ENCODE measurements at places on chromosomes 2 and 18.

DNA sequence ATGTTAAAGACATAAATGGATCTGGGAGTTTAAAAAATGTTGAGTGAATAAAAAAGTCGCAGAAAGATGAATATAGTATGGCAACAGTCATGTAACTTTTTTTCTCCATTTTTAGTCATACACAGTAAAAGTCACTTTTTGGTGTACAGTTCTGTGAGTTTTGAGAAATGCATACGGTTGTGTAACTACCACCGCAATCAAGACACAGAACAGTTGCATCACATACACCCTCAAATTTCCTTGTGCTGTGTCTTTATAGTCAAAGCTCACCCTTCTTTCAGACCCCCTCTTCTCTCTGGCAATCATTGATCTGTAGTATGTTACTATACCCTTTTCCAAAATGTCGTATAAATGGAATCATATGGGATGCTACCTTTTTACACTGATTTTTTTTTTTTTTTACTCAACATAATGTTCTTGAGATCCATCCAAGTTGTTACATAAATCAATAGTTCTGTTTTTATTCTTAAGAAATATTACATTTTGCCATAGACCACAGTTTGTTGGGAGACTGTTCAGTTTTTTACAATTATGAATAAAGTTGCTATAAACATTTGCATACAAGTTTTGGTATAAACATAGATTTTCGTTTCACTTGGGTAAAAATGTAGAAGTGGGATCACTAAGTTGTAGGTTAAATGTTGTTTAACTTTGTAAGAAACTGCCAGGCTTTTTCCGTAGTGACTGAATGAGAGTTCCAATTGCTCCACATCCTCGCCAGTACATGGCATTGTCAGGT lies 35.4 kb upstream of the AGFG1 start:
- DNase-seq, result no peak

DNA sequence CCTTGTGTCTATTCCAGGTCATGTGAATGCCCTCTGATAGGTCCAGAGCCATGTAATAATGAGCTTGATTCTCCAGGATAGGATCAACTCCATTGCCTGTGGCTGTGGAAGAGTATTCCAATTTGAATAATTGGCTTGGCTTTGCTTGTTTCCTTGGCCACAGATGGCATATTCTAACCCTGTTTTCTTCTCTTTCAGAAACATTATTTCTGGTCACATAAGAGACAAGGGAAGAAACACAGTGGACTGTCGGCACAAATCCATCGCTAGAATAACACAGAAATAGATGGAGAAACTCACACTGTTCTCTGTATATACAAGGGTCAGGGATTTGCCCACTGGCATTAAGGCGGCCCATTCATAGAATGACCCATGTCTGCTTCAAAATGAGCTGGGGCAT lies 278.4 kb upstream of the CCDC68 start:
- DNase-seq, result no peak

- DNase-seq, result no peak
Measured at GRCh38 chr18:27314996-27315395, 129.9 kb upstream of the CHST9 start.

GRCh38 chr2:42185220-42185921 lies 16.2 kb downstream of the EML4 start:
- no peak for DNase-seq

DNA sequence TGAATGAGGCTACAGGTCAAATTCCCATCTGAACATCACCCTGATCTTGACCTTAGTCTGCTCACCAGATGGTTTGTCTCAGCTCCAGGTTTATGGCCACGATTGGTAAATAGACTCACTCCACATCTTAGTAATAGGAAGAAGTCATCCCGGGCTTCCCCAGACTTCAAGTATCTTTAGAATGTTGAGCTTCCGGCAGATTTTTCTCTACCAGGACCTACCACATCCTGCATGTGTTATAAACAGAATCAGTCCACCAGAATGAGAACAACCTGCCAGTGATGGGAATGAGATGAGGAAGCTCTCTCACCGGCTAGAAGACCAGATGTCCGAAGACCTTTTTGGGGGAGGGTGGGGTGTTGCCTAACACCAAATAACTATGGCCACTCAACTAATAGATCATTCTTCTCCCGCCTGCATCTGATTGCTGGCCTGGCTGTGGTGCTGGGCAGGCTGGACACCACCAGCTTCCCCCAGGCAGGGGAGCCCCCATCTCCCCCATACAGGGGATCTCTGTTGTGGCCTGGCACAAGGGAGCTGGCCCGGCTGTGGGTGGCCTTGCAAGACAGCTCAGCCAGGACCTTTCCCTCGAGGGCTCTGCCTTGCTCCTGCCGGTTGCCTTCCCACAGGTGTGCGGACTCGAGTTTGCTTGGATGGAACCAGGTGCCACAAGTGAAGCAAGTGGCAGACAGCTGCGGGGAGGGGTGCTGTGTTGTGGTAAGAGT lies 88.5 kb downstream of the SH3RF3 start:
- no peak for DNase-seq

- DNase-seq, result no peak
Measured at GRCh38 chr2:173290518-173290917, 64.2 kb upstream of the CDCA7 start.

- no peak for DNase-seq
Measured at GRCh38 chr18:58257461-58257860, 213.4 kb downstream of the NEDD4L start.

DNA sequence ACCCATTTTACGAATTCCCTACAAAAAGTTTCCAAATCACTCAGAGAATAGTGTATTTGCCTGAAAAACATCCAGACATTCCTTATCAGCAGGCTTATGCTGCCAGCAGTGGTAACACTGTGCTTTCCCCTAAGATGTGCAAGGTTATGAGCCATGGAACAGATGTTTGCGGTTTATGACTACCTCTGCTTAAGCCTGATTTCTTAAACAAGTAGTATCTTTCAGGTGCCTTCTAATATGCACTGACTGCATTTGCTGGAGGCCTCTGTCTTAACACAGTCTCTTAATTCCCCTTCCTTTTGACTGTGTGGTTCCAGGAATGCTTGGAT lies 54.8 kb downstream of the CDC42EP3 start:
- no peak for DNase-seq

DNA sequence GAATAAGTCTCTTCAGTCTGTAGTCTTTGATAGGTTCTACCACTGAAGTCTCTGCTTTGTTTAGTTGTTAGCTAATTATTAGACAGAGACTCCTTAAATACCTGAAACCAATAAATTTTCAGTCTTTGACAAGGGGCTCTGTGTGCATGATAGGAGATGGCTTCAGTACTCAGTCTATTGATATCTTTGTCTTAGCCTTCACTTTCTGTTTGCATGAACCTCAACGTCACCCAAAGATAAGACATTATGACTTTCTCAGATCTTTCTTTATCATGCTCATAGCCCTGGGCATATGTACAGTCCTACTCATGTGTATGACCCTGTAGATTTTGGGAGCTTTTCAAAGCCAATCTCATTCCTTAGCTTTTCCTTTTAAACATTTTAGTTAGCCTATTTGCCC lies 183.5 kb upstream of the GCFC2 start:
- no peak for DNase-seq

DNA sequence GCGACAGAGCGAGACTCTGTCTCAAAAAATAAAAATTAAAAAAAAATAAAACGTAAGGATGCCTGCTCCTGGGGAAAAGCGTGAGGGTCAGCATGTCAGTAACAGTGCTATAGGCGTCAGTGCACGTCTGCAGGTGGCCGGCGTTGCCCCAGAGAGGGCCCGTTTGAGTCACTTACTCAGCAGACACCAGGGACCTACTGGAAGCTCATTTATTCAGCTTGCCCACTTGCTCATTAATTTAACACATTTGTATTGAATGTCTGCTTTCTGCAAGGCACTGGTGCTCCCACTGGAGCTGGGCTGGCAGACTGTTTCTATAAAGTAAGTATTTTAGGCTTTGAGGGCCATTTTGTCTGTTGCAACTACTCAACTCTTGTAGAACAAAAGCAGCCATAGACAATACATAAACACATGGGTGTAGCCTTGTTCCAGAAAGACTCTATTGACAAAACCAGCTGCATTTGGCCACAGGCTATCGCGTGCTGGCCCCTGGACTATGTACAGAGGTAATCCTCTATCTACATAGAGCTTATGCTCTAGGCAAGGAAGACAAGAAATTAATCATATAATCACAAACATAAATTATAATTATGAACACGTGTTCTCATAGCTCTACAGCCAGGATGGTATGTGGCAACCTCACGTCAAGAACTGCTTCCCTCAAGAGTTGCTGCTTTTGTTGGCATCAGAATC lies 73.2 kb downstream of the KLHL29 start:
- DNase-seq, result no peak

GRCh38 chr2:28359222-28360057 lies 33.2 kb upstream of the FOSL2 start:
- peak; percentile 88 for DNase-seq

- DNase-seq, result no peak
Measured at GRCh38 chr2:126317790-126318431, 338.0 kb upstream of the GYPC start.

- DNase-seq, result no peak
Measured at GRCh38 chr2:236637686-236638569, 68.3 kb downstream of the ACKR3 start.

GRCh38 chr2:53545604-53546003 lies 222.0 kb upstream of the CHAC2 start:
- DNase-seq, result no peak

DNA sequence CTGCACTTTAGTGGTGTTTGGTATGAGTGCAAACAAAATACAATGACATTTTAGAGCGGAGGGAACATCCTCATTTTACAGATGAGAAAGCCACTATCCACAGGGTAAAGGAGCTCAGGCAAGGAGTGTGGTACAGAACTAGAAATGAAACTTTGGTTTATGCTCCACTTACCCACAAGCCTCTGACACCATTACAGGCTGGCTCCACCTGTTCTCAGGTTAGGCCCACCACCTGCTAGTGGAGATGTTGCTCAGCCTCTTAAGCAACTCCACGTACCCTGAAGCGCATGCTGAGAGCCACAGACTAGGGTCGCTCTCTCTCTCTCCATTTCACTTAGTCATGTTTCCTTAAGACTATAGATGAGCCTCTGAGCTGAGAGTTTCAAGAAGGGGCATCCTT lies 130.0 kb downstream of the MBD2 start:
- no peak for DNase-seq

DNA sequence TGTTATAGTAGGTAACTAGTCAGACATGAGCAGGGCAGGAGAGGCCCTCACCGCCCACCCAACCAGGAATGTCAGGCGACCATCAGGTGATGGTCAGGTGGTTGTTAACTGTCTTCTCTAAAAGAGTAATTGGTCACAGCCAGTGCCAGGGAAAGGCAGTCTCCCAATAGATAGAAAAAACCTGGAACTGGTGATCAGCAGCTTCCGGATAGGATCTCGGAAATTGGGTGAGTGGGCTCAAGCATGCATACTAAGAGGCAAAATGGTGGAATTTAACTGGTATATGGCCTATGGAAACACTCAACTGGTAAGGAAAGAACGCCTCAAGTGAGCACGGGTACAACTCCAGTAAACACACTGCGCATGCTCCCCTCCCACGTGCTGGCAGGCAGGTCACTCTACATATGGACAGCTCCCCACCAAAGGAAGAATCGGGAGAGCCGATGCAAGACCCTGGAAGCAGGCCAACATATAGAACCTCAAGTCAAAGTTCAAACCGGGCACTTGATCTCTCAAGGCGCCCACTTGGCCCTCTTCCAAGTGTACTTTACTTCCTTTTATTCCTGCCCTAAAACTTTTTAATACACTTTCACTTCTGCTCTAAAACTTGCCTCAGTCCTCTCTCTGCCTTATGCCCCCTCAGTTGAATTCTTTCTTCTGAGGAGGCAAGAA lies 43.5 kb upstream of the TMEM131 start:
- no peak for DNase-seq

- no peak for DNase-seq
Measured at GRCh38 chr2:159904127-159904958, 106.3 kb upstream of the CD302 start.

- DNase-seq, result no peak
Measured at GRCh38 chr2:62202019-62202722, 6.3 kb downstream of the B3GNT2 start.

DNA sequence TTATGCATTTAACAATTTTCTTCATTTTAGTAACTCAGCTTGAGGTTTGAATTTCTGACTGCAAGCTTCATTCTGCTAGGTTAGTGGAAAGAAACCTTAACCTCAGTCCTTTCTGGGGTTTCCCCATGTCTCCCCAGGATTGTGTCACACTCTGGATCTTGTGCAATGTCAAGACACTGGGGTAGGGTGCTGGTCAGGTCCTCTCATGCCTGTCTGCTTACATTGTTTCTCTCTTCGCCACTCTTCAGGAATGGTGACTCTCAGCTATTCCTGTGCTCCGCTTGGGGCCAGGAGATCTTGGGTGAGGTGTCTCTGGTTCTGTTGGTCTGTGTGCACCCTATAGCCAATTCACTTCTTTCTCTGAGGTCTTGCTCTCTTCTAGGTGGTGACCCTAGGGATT lies 23.9 kb downstream of the CTLA4 start:
- DNase-seq, result peak; percentile 18

DNA sequence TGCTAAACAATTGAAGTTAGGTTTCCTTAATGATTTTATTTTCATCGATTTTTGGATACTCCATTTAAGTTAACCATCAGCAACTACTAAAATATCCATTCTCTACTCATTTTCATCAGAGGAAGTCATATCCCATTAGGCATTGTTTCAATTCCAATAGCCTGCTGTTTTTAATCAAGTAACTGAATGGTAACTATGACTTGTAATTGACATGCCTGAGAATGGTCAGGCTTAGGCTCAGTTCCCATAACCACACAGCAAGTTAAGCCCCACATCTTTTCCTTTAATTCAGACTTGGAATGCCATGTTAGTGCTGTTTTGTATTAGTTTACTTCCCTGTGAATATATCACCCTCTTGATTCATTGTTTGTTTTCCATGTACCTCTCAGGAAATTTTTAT lies 398.8 kb downstream of the ARHGAP15 start:
- DNase-seq, result no peak

DNA sequence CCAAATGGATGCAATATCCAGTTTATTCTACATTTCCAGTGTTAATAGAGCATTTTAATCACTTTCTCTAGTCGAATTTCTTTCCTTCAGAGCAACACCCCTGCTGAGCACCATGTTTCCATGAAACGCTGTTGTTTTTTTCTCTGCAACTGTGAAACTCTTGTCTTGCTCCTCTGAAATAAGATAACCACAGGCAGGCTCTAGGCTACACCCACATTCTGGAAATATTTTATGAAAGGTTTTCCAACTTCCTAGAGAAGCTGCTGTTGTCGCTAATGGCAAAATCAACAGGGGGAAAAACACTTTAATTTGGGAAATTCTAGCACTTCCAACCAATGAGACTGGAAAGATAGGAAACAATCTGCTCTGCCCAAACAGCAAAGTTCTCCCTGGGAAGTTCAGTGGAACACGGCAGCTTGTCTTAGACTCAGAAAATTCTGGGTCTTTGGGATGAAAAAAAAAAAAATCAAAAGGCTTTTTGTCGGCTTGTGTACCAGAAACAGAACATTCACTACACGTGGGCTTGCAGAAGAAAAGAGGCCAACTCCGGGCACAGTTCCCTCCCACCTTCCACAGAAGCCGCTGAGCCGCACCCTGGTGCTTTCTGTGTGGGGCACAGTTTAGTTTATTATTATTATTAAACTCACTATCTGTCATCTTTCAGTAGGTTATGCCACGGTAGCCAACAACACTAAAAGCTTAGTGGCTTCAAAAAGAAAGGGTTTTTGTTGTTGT lies 98.7 kb downstream of the MMADHC start:
- no peak for DNase-seq

Measured in stimulated activated naive B cell treated with anti-CD40 and anti-IgM and Interleukin-4, amounts not matched to agents 10 μg/mL and 1 μg/mL and 100 μg/mL, for 72 hours (primary cell).